ENCODE measurements at places on chromosomes 4 and X.

GRCh38 chrX:29862126-29862677 is 353.2 kb upstream of the MAGEB2 start:
- no peak for DNase-seq

DNA sequence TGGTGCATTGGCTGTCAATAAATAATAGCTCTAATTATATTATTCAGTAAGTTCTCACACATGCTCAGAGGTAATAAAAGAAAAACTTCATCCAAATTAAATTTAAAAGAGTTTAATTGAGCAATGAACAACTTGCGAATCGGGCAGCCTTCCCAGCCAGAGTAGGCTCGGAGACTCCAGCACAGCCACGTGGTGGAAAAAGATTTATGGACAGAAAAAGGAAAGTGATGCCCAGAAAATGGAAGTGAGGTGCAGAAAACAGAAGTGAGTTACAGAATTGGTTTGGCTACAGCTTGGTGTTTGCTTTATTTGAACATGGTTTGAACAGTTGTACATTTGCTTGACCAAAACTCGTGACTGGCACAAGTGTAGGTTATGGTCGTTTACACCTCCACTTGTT is 13.6 kb upstream of the BOD1L1 start:
- DNase-seq = no peak

- DNase-seq = no peak
Measured at GRCh38 chrX:85024044-85024443, 20.4 kb downstream of the APOOL start.

GRCh38 chr4:148618856-148619255 is 176.6 kb upstream of the NR3C2 start:
- no peak for DNase-seq

- no peak for DNase-seq
Measured at GRCh38 chr4:38612646-38613414, 51.2 kb upstream of the KLF3 start.

DNA sequence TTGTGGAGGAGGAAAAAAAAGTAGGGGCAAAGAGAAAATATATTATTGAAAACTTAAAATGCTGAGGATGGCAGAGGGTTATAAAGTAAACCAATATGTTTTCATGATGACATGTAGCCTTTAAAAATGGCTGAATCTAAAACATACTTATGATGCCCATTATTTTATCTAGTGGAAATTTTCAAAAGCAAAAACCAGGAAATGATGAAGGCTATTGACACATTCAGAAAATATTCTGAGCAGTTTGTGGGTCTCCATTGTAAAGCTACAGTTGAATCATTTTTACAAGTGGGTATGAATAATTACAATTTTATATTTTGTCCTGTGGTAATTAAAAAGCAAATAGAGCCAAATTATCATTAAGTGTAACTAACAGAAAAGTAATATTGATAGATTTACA is 10.7 kb downstream of the PLS3 start:
- no peak for DNase-seq

DNA sequence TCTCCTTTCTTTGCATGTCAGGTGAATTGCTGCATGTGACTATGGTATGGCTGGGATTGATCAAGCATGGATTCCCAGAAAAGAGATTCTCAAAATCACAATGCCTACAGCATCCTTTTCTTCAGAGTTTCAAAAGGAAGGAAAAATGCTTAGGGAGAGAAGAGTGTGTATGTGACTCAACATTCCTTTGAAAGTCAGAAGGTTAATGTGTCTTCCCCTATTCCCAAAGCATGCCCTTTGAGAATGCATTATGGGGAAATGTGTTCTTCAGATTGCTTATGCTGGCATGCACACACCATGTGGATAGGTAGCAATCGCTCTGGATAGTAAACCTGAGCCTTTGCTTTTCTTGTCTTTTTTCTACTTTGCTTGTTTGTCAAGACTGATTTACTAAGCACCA is 78.5 kb downstream of the ELOVL6 start:
- no peak for DNase-seq

DNA sequence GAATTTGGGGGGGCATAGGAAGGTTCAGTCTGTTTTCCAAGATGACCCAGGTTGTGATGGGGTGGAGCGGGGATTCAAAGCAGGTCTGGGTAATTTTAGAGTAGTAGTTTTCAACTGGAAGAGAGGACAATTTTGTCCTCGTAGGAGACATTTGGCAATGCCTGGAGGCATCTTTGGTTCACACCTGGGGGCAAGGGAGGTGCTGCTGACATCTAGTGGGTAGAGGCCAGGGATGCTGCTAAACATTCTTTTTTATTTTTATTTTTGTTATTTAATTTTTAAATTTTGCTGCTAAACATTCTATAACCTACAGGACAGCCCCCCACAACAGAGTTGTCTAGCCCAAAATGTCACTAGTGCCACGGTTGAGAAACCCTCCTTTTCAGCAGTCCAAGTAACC is 1.9 kb downstream of the RAB9A start:
- DNase-seq = no peak

DNA sequence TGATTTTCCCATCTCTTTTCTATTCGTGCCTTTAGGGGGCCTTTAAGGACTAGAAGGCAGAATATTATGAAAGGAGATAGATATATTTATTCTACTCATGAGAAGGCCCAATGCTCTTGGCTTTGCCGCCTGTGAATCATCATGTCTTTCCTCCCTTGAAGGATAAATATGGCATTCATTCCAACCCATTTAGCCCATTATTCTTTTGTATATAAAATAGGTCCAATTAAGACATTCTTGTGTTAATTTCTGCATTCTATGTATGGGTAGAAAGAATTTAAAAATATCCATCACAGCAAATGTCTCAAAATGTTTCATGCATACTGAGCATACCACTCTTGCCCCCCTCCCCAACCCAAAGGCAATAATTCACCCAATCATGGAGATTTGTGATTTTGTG is 115.1 kb downstream of the AFF2 start:
- DNase-seq = no peak

- no peak for DNase-seq
Measured at GRCh38 chrX:148552775-148553174, 52.4 kb downstream of the AFF2 start.

DNA sequence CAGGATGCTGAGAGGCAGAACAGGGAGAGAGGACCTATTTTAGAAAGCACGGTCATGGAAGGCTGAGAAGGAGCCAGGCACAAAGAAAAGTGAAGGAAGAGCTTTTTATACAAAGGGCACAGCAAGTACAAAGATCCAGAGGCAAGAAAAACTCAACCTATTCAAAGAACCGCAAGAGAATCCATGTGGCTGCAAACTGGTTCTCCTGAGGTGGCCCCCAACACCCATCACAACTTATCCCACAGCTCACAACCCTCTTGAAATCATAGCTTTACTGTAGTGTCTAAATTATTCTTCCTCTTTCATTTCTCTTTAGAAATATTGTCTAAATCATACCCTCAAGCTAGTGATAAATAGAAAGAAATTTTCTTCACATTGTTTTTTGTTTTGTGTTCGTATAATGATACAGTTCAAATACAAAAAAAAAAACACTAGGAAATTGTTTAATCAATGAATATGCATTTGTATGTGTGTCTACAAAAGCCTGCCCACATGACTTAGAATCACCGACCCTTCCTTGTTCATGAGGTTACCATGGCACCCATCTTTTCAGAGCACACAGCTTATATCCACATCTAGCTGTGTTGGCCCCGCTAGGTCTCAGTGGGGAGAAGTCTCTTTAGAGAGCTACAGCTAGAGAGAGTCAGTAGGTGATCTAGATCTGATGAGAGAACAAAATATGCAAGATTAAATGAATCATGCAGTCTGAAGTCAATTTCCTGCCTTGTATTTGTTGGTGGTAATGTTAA is 126.9 kb upstream of the DCLK2 start:
- DNase-seq = no peak

GRCh38 chrX:48703642-48704481 is 7.3 kb downstream of the SUV39H1 start:
- no peak for DNase-seq

- DNase-seq = no peak
Measured at GRCh38 chr4:67101612-67102011, 443.7 kb downstream of the CENPC start.

DNA sequence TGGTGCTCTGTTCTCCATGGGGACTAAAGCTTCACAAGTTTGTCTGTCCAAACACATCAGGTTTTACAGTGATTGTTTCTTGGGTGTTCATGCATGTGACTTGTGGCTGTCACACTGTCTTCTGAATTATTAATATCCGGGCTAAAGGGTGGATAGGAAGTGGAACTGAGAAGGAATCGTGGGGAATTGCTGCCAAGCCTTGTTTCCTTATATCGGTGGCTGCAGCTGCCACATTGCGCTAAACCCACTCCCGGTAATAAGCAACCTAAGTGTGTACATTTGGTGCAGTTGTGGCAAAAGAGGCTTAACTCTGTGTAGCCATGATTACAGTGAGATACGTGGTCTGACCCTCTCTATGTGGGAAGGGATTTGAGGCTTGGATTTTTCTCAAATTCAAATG is 30.7 kb downstream of the SEPTIN11 start:
- no peak for DNase-seq

DNA sequence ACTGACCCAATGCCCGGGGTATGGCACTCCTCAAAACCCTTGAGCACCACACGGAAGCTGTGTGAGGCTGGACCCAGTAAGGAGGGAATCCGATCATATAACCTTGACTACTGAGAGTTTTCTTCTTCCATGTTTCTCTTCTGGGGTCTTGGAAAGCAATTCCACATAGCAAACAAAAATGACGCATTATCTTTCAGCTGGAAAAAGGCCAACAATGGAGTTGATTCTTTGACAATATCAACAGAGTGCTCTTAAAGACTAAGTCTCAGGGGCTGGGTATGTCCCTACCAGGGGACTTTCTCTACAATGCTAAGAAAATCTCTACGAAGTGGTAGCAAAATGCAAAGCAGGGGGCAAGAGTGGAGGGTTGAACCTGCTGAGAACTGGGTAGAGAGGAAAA is 188.6 kb downstream of the NSUN7 start:
- DNase-seq = no peak

- DNase-seq = no peak
Measured at GRCh38 chr4:98117363-98117762, 25.9 kb downstream of the STPG2 start.

GRCh38 chr4:152894673-152895072 is 41.5 kb upstream of the FHDC1 start:
- DNase-seq = no peak

DNA sequence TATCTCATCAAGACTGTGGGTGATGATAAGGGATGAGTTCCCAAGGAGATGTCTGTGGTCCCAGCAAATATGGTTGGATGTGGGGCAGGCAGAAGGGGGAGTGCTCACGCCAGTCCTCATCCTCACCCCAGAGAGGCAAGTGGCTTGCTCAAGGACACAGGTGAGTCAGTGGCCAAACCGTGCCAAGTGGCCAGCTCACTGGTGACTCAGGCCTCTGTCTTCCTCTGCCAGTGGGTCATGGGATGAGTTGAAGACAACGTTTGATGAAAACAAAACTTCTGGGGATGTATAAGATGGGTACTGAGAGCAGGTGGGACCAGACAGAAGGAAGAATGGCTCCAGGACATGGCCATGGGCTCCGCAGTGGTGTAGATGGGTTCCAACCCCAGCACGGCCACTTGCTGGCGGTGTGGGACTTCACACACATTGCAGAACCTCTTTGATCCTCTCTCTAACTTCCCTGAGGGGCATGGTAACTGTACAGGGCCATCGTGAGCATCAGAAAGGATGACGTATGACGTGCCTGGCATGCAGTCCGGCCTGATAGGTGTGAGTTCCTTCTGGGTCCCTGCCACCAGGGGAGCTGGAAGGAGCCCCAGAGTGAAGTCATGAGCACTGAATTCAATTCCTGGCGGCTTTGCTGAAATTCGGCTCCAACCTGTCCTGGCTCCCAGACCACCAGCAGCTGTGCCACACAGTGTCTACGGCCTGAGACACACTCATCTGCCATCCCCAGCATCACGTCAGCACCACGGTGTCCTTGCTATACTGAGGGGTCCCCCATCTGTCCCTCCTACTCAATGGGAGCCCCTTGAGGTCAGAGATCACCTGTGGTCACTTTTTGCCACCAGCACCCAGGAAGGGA is 41.3 kb upstream of the GPR78 start:
- no peak for DNase-seq

GRCh38 chrX:74453178-74453577 is 31.9 kb downstream of the SLC16A2 start:
- no peak for DNase-seq

DNA sequence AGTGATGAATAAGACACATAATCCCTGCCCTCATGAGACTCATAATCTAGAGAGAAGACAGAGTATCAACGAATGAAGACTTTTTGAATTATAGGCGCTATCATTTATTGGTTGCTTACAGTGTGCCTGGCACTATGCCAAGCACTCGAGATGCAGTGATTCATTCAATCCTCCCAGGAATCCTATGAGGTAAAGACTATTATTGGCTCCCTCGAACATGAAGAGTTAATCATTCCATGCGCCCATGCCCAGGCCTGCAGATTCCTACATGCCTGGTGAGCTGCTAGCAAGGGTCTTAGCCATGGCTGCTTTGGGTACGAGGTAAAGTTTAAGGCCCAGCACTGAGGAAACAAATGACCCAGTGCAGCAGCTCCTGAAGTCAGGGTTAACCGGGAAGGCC is 47.0 kb downstream of the TEX13B start:
- DNase-seq = no peak

GRCh38 chr4:113446019-113446418 is 315.5 kb downstream of the CAMK2D start:
- no peak for DNase-seq

- DNase-seq = no peak
Measured at GRCh38 chr4:7694324-7694723, 245.3 kb downstream of the AFAP1 start.
